ENCODE measurements at places on chromosomes 3 and 15.

DNA sequence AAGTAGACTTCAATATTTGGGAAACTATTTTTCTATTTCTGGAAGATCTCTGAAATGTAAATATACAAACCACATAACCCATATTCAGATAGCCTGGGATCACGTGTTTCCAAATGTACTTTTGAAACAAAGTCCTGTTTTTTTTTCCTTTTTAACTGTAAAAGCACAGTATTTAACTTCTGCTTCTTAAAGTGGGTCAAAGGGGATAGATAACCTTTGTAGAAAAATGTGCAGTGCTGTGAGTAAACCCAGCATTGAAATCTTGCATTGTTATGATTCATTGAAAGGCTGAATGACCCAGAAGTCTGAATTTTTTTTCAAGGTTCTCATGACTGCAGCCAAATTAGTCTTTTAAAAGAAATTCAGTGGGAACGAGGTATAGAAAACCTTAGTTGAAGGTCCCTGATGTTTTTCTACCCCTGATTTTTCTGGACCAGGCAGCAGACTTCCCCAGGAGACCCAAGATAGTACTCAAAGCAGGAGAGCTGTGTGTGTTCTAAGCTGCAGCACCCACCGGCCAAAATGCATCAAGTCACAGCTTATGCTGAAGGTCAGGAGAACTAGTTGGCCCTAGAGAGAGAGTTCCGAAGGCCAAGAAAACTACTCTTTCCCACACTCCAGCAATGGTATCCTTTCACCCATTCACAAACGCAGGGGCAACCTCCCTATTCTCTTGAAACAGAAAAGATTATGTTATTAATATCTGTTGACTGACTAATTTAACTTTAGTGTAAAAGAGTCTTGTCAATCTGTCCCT, 43.6 kb upstream of the APH1B start:
- peak; percentile 41 for ATAC-seq

GRCh38 chr3:58000306-58001085, 7.7 kb upstream of the FLNB start:
- ATAC-seq, result no peak

GRCh38 chr15:84605554-84605882, 4.7 kb downstream of the ZSCAN2 start:
- ATAC-seq, result no peak

- peak; percentile 20 for ATAC-seq
Measured at GRCh38 chr3:49674497-49674983, 389 bp downstream of the APEH start.

DNA sequence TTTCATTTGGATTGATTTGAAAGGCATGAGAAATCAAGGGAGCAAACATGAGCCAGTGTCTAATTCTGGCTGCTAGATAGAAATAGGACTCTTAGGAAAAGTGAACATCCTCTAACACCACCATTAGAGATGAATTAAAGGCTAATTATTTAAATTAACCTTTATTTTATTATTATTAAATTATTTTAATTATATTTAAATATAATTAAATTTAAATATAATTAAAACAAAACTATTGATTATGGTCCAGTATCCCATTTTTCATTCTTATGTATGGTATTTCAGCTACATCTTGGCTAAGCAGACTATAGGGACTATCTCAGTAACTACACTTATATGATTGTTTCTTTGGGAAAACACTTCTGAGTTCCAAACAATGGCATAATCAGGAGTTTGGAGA, 904.8 kb downstream of the NAALADL2 start:
- no peak for ATAC-seq

DNA sequence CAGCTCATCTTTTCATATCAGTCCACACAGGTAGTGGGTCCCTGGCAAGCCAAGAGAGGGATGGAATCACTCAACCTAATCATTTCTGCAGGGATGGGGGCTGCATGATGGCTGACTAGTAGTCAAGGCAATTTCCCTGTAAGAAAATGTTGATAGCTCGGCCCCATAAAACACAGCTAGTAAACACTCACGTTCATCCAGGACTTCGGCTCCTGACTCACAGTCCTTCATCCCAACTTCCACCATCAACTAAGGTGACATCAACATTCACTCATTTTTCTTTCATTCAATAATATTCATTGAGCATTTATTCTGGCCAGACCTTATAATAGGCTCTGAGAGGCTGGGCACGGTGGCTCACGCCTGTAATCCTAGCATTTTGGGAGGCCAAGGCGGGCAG, 4.4 kb upstream of the ACAP2 start:
- ATAC-seq, result no peak

DNA sequence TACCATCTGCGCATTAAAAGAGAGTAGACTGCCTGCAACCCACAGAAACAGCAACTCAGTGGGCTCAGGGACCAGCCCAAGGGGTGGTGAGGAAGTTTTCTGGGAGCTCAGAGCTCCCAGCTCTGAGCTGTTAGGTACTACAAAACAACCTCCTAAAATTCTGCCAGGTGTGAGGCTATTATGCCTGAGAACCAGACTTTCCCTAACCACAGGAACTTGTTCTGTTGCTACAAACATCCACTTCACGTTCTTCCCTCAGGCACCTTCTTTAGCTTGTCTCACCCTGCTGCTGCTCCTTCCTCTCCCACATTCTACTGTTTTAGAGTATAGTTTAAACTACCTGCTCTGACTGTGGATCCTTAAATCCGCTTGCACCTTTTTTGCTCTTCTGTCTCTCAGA, 399.4 kb downstream of the ROBO1 start:
- no peak for ATAC-seq

- no peak for ATAC-seq
Measured at GRCh38 chr15:29093065-29093435, 176.6 kb downstream of the NSMCE3 start.

- no peak for ATAC-seq
Measured at GRCh38 chr15:45863881-45864580, 229.2 kb downstream of the SQOR start.

- no peak for ATAC-seq
Measured at GRCh38 chr3:96831175-96831574, 16.8 kb downstream of the EPHA6 start.

DNA sequence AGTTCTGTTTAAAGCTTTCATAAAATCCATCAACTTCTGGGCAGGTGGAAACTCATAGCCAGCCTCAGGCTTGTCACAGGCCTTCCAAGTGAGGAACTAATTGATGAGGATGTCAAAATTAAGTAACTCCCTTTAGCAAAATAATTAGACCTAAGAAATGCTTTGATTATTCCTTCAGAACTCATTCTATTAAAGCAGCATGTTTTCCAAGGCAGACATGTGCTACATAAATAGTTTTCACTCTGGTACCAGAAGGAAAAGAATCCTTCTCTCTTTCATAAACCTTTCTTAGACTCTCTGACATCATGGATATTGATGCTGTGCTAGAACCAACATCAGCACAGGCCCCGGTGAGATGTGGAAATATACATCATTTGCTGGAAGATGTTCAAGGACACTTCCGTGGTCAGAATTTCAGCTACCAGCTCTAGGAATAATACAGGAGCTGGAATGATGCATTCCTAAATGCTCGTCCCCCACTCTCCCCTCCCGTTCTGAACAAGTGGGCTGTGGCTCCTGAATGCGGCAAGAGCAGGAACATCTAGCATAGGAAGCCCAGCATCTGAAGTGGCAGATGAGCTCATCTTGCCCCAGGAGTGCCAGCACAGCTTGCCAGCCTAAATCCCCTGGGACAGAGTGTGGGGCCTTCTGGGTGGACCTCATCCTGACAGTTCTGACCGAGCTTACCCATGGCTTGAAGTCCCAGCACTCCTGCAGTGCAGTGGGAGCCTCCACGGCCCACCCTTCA, 82.4 kb downstream of the WWTR1 start:
- ATAC-seq, result peak; percentile 50

DNA sequence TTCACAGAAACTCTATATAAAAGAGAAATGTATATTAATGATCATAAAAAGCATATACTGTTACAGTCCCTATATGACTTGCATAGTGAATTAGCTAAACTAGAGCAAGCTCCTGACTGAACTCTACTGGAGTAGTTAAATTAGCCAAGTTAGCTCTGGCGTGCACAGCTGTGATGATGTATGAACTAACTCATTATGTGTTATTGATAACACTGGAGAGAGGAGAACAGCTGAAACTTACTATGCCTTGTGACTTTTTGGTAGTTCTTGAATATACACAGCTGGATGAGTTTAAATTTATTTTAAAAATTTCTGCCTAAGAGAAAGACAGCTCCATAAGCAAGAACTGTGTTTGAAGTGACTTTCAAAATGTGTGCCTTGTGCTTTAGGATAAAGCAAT, 8.1 kb downstream of the TIPARP start:
- ATAC-seq, result no peak
